ENCODE measurements at places on chromosomes 5 and 9. TPM values are rescaled to one million over a fixed set of nuclear protein-coding genes. Genes with fewer than 3 reads are reported as not detected.

Gene ARL15
- polyA plus RNA-seq: 17.1 TPM

GRCh38 chr5:81182396-81183390 is 50.4 kb upstream of the CKMT2 start:
- H3K36me3 ChIP-seq: no peaks in the 10 kb centered on the region
- no peaks in the 10 kb centered on the region for H3K27me3 ChIP-seq
- no peaks in the 10 kb centered on the region for H3K4me1 ChIP-seq
- DNase-seq: no peak
- H3K4me3 ChIP-seq: no peak overlapping the region

Gene TRIM7
- not detected for polyA plus RNA-seq

Gene GNA14
- not detected for polyA plus RNA-seq

Gene PTBP3
- polyA plus RNA-seq: 28.8 TPM
